ENCODE measurements at places on chromosomes 3 and 15.

- DNase-seq: no peak
These were observed 122.2 kb downstream of the KCNH8 start for GRCh38 chr3:19270481-19270880.

GRCh38 chr15:88431441-88431840, 35.7 kb downstream of the MRPL46 start:
- no peak for DNase-seq

DNA sequence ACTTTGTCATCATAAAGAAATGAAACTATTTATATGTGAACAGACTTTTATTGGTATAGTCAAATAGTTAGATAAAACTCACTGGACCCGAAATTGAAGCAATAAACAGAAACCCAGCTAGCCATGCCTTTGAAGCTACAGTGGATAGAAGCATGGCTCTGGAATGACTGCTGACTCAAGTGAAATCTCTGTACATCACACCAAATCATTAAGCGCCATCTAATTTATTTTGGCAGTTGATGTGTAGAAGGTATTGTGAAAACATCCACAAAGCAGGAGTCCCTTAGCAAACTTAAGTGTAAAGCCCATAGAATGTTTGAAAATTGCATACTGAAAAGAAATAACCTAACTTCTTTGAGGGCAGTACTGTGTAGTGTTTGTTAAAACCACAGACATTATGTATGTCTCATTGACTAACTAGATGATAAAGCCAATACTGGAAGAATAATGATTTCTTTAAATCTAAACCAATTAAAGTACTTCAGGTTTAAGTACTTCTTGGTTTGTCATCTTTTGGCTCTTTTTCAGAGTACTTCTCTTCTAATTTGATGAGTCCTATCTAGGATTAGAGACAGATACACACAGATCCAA, 42.8 kb upstream of the FBXL22 start:
- DNase-seq: no peak

DNA sequence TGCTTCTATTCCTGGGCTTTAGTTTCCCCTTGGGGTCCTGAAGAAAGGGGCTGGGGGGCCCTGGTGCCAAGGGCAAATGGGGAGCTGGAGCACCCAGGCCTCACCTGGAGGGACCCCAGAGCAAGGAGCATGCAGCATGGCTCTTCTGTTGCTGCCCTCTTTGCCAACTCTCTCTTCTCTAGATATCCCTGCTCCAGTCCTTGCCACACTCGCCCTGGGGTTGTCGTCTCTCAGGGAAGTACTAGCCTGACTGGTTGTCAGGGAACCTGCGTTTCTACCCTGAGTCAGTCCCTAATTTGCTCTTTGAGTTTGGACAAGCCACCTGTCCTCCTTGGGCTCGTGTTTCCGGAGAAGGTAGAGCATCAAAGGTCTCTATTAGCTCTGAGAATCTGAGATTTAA, 63.7 kb upstream of the UBE2Q2 start:
- no peak for DNase-seq

DNA sequence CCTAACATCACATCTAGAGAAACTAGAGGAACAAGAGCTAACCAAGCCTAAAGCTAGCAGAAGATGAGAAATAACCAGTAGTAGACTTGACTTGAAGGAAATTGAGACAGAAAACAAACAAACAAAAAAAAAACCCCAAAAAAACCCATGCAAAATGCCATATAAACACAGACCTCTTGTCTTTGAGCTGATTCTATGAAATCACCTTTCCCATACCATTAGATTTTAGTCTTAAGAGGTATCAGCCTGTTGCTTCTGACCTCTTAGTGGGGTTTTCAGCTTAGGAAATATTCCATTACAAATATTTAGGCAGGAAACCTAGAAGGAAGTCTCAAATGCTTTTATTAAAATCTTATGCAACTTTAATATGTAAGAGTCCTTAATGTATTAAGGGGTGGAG, 23.9 kb upstream of the ST3GAL6 start:
- DNase-seq: no peak

- no peak for DNase-seq
These were observed 2.0 kb downstream of the SRGAP3 start for GRCh38 chr3:9247361-9247940.

- DNase-seq: no peak
These were observed 59.8 kb downstream of the TRIM71 start for GRCh38 chr3:32877598-32877997.

DNA sequence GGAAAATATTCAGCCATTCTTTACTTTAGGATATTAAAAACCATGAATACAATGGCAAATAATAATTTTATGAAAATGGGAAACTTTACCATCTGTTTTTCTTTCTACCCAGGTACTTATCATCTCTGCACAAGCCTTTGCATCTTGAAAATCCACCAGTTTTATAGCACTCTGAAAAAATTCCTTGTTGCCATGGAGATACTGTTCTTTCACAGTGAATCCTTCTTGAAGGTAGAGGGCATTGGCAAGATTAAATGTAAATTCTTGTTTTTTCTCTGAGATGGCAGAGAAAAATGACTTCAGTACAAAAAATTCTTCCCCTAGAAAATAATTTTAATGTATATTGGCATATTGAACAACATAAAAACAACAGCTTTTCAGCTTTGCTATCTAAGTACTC, 6.9 kb downstream of the SERPINI2 start:
- DNase-seq: no peak

GRCh38 chr15:90957031-90957790, 2.5 kb downstream of the RCCD1 start:
- no peak for DNase-seq

- DNase-seq: no peak
These were observed 32.5 kb upstream of the ZKSCAN7 start for GRCh38 chr3:44522494-44522933.

- peak; percentile 78 for DNase-seq
These were observed 34.3 kb downstream of the SEC22C start for GRCh38 chr3:42547401-42547945.

GRCh38 chr15:80055933-80056332, 3.5 kb upstream of the ZFAND6 start:
- no peak for DNase-seq

GRCh38 chr3:30341851-30342250, 264.6 kb upstream of the TGFBR2 start:
- DNase-seq: no peak

DNA sequence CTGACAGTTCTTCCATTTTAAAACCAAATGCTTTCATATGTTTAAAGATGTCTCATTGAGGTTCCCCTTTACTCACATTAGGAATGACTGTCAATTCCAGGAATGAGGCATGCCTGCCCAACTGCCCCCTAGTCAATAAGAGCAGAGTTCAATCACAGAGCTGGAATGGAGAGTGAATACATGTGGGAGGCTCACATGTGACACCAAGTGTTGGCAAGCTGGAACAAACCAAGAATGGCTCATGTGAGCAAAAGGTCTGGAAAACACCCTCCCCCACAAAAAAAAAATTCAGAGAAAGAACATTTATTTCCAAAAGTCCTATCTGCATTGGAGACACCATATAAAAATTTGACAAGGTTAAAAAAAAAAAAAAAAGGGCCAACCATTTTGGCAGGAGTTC, 3.7 kb downstream of the PBRM1 start:
- no peak for DNase-seq

DNA sequence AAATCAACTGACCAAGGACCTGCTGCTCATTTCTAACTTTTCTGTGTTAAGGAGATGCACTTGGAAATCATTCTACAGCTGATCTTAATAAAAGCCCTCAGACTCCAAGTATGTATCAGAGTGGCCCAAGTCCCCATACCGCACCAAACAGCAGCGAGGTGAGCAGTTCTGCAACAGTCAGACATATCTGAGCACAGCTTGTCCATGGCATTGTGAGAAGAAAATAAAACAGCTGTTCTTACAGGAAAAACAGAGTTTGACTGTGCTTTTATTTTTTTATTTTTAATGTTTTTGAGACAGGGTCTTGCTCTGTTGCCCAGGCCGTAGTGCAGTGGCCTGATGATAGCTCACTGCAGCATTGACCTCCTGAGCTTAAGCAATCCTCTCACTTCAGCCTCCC, 131.8 kb downstream of the ADAMTS9 start:
- DNase-seq: no peak

DNA sequence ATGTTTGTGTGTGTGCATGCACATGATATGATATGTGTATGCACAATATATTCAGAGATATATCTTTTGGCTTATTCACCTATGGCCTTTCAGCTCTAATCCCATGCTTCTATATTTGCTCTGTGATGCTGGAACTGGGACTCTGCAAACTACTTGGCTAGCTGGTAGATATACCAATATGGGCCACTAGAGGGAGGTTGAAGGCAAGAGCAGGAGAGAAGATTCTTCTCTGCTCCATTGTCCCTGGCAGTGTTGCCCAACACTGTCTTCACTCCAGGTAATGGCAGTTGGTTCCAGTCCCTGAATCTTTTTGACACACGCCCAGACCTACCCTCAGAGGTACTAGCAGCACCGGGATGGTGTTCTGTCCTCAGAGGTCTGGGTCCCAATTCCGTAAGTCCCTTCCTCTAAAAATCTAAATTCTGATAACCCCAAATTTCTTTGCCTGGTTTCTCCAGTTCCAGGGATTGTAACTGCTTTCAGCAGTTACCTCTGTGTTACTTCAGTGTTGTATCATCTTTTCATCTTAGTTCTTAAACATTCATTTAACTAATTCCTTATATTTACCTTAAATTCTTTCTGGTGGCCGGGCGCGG, 44.7 kb downstream of the GTPBP8 start:
- DNase-seq: no peak

DNA sequence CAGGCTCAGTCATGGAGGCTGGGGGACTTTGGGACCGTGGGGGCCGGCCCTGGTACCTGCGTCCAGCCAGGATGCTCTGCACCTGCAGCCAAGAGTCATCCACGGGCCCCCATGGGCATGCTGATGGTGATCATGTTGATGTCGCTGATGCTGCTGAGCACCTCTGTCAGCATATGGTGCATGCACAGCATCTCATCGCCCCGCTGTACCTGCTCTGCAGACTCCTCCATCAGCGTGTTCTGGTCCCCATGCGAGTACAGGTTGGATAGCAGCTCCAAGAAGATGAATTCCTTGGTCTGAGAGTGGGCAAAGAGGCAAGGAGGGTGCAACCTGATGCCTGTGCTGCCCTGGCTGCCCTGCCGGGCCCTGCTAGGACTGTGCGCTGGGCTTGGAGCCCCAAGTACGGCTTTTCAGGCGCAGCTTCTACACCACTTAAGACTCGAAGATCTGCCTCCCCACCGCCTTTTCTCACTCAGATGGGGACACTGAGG, 7.2 kb downstream of the RPS17 start:
- no peak for DNase-seq

- DNase-seq: no peak
These were observed 17.3 kb downstream of the ANAPC13 start for GRCh38 chr3:134468519-134468918.

- no peak for DNase-seq
These were observed 30.5 kb downstream of the ALS2CL start for GRCh38 chr3:46662771-46663551.

DNA sequence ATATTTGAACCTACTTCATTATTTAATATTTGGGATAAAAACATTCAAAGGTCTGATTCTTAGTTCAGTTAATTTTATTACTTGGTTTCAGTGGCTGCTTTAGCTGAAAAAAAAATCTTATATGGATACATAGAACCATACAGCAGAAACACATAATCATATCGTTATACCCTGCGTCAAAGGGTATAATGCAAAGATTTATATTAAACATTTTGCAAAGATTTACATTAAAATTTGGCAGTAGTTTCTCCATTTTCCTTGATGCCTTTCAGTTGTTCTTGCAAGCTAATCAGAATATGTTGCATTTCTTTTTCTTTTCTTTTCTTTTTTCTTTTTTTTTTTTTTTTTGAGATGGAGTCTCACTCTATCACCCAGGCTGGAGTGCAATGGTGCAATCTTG, 31.4 kb downstream of the CLDN11 start:
- DNase-seq: no peak

GRCh38 chr3:60216462-60217075, 1034.7 kb downstream of the FHIT start:
- DNase-seq: no peak

- no peak for DNase-seq
These were observed 272.4 kb downstream of the FOXP1 start for GRCh38 chr3:71310980-71311660.

- DNase-seq: peak; percentile 65
These were observed 75.1 kb downstream of the CCK start for GRCh38 chr3:42190701-42191442.

GRCh38 chr3:184738982-184739381, 27.1 kb upstream of the MAGEF1 start:
- DNase-seq: peak; percentile 44

GRCh38 chr15:77387365-77388105, 32.4 kb downstream of the PEAK1 start:
- DNase-seq: no peak

DNA sequence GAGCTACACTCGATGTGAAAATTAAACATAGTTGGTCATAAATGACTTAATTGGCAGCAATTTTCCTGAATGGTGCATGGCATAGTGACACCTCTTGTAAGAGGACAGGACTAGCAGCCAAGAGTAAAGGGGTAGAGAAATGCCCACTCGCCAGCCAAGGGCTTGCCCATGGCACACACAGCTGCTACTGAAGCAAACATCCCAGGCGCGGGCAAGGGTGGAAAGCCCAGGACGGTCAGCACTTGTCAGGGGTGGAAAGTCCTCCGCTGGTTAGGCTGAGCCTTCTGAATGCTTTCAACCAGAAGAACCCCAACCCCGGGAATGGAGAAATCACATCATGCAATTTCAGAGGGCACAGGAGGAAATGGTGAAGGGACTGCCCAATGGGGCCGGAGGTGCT, 31.6 kb downstream of the BDH1 start:
- no peak for DNase-seq
